ENCODE measurements at places on chromosomes 13 and 19. TPM values are rescaled to one million over a fixed set of nuclear protein-coding genes. Genes with fewer than 3 reads are reported as not detected.

- peaks cover 3% of the 10 kb centered on the region for H3K36me3 ChIP-seq
- H3K4me1 ChIP-seq, result no peaks in the 10 kb centered on the region
- no peak overlapping the region for H3K4me3 ChIP-seq
- peak overlapping the region; percentile 80 for H3K27ac ChIP-seq
- no peaks in the 10 kb centered on the region for H3K27me3 ChIP-seq
- no peak for DNase-seq
Observed at GRCh38 chr19:46840498-46840942, 10.1 kb downstream of the AP2S1 start.

DNA sequence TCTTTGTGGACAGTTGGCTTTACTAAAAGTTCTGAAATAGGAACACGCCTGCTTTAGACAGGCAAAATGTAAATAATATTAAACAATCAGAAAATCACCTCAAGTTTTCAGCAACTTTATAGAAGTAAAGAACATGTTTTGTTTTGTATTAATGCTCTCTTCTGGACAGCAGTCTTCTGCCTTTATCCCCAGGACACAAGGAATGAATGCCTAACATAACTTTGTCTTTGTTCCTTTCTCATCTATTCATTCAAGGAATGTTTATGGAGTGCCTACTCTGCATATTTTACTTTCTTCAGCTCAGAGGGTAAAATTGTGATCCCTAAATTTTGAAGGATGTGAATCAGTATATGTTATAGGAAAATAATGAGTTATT, 325.4 kb downstream of the FOXO1 start:
- no peaks in the 10 kb centered on the region for H3K27me3 ChIP-seq
- H3K4me3 ChIP-seq, result no peak overlapping the region
- H3K36me3 ChIP-seq, result no peaks in the 10 kb centered on the region
- H3K27ac ChIP-seq, result no peak overlapping the region

- no peaks in the 10 kb centered on the region for H3K4me1 ChIP-seq
- peaks cover 9% of the 10 kb centered on the region for H3K36me3 ChIP-seq
- no peaks in the 10 kb centered on the region for H3K27me3 ChIP-seq
- H3K27ac ChIP-seq, result no peak overlapping the region
Observed at GRCh38 chr19:14167576-14168138, 31.3 kb upstream of the ASF1B start.

Gene KLHL1
- total RNA-seq, result not detected

Gene ZNF568
- 9.8 TPM for total RNA-seq

Data from breast epithelium (tissue), 4 donors.